ENCODE measurements at places on chromosomes 3 and 15. TPM values are rescaled to one million over a fixed set of nuclear protein-coding genes. Genes with fewer than 3 reads are reported as not detected.

- no peak overlapping the region for H3K4me3 ChIP-seq
- H3K4me1 ChIP-seq, result no peaks in the 10 kb centered on the region
- H3K27ac ChIP-seq, result no peak overlapping the region
- no peak for DNase-seq
- no peaks in the 10 kb centered on the region for H3K36me3 ChIP-seq
These were observed 8.9 kb downstream of the GPR149 start for GRCh38 chr3:154421083-154421482.

DNA sequence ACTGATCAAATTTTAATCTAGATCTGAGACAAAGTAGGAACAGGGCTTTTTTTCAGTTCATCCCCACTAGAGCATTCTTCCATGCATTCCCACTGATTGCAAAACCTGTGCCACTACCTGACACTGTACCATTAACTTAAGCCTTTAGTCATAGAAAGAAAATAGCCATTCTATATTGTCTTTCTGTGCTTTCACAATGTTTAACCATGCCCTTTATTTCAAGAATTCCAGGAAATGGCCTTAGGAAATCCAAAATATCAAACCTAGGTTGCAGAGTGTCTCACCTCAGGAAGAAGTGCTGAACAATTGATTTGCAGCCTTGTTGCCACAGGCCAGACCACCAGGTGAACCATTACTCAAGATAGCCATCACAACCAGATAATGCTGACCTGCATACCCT is 56.2 kb upstream of the TGFBR2 start:
- no peak overlapping the region for H3K27ac ChIP-seq
- DNase-seq, result no peak
- H3K4me3 ChIP-seq, result no peak overlapping the region
- H3K27me3 ChIP-seq, result no peaks in the 10 kb centered on the region
- H3K4me1 ChIP-seq, result no peaks in the 10 kb centered on the region
- no peaks in the 10 kb centered on the region for H3K36me3 ChIP-seq

GRCh38 chr15:49286649-49287404 is 116.8 kb downstream of the GALK2 start:
- no peaks in the 10 kb centered on the region for H3K27me3 ChIP-seq
- no peak overlapping the region for H3K4me3 ChIP-seq
- DNase-seq, result no peak

DNA sequence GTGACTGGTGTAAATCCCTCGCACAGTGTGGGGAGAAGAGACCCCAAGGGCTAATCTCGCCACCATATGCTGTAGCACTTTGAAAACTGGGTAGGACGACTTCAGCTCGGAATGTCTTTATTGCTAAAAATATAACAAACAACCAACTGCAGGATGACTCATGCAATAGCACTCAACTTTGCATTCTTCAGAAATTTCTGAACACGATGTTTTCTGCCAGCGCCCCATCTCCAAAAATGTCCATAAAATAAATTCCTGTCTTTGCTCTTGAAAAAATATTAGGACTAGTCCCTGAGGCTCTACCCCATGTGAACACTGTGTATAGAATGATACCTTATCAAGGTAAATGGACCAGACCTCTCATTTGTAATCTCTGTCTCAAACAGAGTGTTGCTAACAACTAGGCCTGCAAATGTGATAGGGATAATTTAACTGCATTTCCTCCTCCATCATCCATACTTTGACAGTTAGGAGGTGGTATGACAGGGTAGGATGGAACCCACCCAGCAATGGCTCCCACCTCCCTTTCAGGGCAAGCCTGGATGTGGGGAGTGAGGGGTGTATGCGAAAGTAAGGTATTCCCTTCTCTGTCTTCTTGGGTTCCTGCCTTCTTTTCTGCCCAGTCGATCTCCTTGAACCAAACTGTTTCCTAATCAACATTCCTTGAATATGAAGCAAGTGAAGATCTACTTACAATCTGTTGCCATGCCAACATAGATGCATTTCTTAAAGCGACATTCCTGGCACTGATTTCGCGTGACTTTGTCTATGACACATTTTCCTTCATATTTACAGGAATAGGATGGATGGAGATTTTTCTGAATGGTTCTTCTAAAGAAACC is 201.1 kb downstream of the NR1D2 start:
- no peak overlapping the region for H3K4me3 ChIP-seq
- H3K4me1 ChIP-seq, result no peaks in the 10 kb centered on the region
- H3K36me3 ChIP-seq, result peaks cover 9% of the 10 kb centered on the region
- H3K27ac ChIP-seq, result peak overlapping the region; percentile 72

The SLITRK3 gene
- total RNA-seq, result 4.1 TPM

DNA sequence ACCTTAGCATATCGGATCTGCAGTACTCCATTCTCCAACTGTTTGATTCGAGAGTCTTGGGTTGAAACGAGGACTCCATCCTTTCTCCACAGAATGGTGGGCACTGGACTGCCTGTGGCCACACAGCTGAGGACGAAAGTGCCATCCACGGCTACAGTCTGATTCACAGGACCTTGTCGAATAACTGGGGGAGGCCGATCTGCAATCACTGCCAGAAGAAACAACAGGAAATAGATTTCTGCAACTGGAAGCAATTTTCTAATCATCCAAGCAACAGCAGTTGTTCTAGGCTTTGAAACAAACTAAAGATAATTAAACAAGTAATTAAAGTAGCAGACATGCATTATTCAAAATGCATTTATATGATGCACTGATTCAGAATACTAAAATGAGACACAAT is 1097.7 kb downstream of the ROBO1 start:
- peaks cover 3% of the 10 kb centered on the region for H3K36me3 ChIP-seq
- no peak for DNase-seq
- H3K27ac ChIP-seq, result no peak overlapping the region

- H3K36me3 ChIP-seq, result no peaks in the 10 kb centered on the region
- H3K27ac ChIP-seq, result no peak overlapping the region
- no peak overlapping the region for H3K4me3 ChIP-seq
- H3K27me3 ChIP-seq, result no peaks in the 10 kb centered on the region
These were observed 284.8 kb upstream of the CFAP20DC start for GRCh38 chr3:59334585-59334984.

The CATSPER2 gene
- total RNA-seq, result 3.8 TPM

DNA sequence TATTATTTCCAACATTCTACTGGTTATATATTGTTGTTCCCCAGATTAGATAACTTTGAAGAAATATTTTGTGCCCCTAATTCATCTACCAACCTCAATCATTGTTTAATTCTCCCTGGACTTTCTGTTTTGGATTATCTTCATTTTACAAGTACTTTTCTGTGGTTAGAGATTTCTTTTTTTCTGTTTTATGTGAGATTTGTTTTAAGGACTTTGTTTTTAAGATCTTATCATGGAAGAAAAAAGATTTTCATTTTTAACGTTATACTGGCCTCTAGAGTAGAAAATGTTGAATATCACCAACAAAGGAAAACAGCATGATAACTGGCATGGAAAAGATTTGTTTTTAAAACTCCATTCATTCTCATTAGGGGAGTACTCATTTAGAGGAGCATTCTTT is 210.9 kb upstream of the KCNMB2 start:
- H3K4me1 ChIP-seq, result peaks cover 16% of the 10 kb centered on the region
- no peak overlapping the region for H3K27ac ChIP-seq
- no peak overlapping the region for H3K4me3 ChIP-seq
- no peak for DNase-seq
- H3K27me3 ChIP-seq, result no peaks in the 10 kb centered on the region

- no peak within 1 kb of the TSS for H3K4me3 ChIP-seq
- no peak within 1 kb of the TSS for H3K27ac ChIP-seq
- no peak for DNase-seq
- H3K4me1 ChIP-seq, result no peaks in the 10 kb centered on the region
- no peaks in the 10 kb centered on the region for H3K27me3 ChIP-seq
- no peaks in the 10 kb centered on the region for H3K36me3 ChIP-seq
These were observed at the start of gene KNG1 for GRCh38 chr3:186717039-186717457. TSS of gene KNG1 (plus strand) at chr3:186717359. CDS start at chr3:186717543, 184 bp downstream.

The MTMR10 gene
- total RNA-seq, result 24.3 TPM

The LRRIQ4 gene
- total RNA-seq, result not detected
